Hematopoietic multipotent progenitor cell treated with erythropoietin and hydrocortisone succinate and interleukin-3 and kit ligand, for 8 days (in vitro differentiated cells): ENCODE measurements at places on chromosomes 1 and 21.
A peak's percentile ranks its signal among the peaks of the same experiment; 100 is the strongest.

- peak; percentile 66 for DNase-seq
These were observed 67.3 kb upstream of the CNTN2 start for GRCh38 chr1:204975568-204976235.

DNA sequence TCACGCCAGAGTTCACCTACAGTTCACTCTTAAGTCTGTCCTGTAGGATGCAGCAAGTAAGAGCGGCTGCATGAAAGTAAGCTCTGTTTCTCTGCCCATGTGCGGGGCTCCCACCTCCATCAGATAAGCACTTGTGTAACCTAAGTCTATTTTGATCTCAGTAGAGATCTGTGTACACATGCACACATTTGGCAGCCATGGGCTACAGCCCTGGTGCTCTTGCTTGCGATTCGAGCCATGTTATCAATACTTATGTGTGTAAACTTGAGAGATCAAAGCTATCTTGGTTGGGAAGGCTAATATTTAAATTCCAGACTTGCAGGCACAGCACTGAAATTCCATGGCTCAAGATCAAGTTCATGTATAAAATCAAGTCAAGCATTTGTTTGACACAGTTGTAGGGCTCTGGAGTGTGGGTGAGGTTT lies 244.7 kb upstream of the FGGY start:
- no peak for DNase-seq

- DNase-seq, result no peak
These were observed 7.9 kb upstream of the SH3GLB1 start for GRCh38 chr1:86696522-86696921.

GRCh38 chr1:101131239-101131843 lies 105.5 kb upstream of the S1PR1 start:
- DNase-seq, result no peak

- DNase-seq, result peak; percentile 57
These were observed 50.4 kb upstream of the RIPK4 start for GRCh38 chr21:41817228-41817627.

- DNase-seq, result no peak
These were observed 55.3 kb downstream of the ETS2 start for GRCh38 chr21:38861056-38861455.

- peak; percentile 66 for DNase-seq
These were observed 29.7 kb downstream of the SSBP3 start for GRCh38 chr1:54376430-54377039.

DNA sequence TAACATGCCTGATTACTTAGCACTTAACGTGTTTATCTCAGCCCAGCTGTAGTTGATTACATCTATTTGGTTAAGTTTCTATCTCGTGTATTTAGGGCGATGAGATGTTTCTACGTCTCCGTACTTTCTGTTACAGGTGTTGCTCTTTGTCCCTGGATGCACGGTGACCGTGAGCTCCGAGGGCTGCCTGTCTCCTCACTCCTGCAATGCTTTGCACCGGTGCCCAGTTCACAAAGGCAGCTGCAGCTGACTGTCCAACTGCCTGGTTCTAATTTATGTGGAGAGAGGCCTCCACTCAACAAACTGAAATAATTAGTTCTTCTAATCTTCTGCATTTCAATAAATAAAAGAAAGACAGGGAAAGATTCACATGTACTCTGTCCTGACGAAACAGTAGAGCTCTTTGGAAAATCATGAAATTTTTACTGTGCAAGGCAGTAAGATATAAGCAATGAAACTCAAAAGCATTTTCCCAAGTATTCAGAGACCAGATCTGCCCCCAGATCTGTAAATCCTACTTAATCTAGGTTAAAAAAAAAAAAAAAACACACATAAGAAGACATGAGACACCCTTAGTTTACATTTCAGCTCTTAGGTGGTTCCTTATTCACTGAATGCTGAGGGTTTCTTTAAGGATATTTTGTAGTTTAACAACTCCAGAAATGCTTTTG lies 108.2 kb downstream of the TGFBR3 start:
- no peak for DNase-seq

GRCh38 chr1:30061292-30062220 lies 661.8 kb downstream of the MATN1 start:
- DNase-seq, result no peak

GRCh38 chr1:1370771-1371300 lies 4.2 kb downstream of the AURKAIP1 start:
- no peak for DNase-seq

GRCh38 chr1:177044390-177044789 lies 120.1 kb downstream of the ASTN1 start:
- DNase-seq, result no peak

DNA sequence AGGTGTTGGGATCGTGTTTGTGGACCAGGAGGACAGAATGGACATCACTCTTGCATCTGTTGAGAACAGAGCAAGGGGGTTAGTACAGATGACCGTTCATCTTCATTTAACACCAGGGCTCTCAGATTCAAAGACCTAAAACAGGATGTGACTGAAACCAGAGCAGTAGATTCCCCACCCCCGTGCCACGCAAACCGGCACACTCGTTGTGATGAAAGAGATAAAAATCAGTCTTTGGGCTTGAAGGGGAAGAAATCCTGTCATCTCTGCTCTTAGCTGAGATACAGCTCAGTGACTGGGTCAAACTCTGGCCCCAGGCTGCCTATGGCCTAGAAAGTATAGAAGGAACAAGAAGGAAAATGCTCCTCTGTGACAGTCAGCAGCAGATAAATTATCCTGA lies 146.2 kb upstream of the KRTAP19-8 start:
- DNase-seq, result no peak

DNA sequence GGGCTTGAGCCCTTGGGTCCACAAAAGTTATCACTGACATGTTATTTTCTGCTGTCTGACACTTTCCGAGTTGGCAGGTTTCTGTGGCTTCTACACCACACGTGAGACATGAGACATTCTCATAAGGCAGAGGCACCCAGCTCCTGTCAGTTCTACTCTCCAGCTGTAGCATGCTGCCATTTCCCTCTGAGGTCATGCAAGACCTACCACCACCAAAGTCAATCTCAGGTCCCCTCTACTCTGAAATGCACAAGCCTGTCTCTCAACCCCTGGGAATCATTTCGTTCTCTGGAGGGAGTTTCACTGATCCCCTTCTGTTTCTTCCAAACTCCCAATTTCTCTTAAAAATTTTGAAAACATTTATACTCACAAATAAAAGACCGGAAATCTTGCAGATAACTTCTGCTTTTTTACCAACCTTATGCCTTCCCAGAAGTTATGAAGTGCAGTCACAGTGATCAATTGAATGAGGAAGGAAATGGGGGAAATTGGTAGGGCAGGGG lies 39.5 kb upstream of the CR2 start:
- no peak for DNase-seq

- DNase-seq, result no peak
These were observed 8.2 kb downstream of the DAP3 start for GRCh38 chr1:155697046-155697445.

GRCh38 chr21:35720208-35720731 lies 340.1 kb downstream of the SETD4 start:
- DNase-seq, result no peak

DNA sequence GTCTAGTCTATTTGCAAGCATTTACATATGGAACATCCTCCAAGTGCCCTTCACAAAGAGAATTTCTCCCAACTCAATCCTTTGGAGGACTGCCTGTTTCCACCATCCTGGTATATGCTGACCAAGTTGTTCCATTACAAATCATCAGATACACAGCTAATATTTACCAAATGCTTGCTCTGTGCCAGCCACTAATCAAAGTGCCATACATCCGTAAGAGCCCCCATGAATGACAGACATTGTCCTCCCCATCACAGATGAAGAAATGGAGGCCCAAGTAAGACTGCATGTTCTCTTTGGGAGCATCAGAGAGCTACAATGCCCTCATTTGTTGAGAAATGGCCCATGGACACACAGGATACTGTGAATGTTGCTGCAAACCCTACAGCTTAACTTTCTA lies 130.0 kb upstream of the BACE2 start:
- DNase-seq, result no peak

DNA sequence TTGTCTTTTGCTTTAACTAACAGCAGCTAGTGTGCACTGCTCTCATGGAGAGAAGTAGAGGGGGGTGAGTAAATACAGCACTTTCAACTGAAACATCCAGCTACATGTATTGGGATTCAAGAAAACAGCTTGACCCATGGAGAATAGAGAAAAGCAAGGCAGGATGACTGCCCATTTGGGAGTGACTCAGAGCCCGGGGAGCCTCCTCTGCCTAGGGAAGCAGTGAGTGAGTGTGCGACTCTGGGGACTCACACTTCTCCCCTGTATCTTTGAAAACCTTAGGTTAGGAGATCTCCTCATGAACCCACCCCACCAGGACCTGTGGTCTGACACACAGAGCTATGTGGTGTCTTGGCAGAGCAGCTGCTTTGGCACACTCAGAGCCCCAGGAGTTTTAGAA lies 82.0 kb upstream of the PTGFR start:
- no peak for DNase-seq

DNA sequence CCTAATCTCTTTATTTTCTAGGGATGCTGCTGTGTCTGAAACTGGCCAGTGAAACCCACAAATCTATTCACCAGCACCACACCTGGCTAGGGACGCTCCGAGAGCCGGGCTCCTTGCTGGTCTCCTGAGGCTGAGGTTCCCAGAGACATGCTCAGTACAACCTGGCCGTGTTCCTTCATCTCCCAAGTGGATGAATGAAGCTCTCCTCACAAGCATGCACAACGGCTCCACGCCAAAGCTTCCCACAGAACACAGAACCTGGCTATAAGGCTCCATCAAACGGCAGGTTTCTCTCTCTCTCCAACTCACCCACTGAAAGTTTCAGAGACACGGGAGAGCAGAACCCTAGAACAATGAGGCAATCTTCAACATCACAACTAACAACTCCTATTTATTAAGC lies 82.3 kb downstream of the TIAM1 start:
- no peak for DNase-seq

DNA sequence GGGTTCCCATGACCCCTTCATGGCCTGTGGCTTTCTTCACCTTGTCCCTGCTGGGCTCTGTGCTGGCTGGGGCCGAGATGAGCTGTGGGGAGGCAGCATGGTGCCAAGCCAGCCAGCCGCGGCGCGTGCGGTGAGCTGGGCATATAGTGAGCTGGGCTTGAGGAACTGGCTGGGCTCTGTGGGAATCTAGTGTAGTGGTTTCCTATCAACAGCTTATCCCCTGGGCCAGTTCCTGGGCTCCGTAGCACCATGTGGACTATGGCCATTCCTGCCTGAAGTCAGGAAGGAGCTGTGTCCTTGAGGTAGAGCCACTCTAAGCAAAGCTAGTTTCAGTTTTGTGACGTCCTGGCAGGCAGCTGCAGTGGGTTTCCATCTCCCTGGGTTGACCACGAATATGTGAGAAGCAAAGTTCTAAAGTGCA lies 1.8 kb downstream of the NCMAP start:
- no peak for DNase-seq

DNA sequence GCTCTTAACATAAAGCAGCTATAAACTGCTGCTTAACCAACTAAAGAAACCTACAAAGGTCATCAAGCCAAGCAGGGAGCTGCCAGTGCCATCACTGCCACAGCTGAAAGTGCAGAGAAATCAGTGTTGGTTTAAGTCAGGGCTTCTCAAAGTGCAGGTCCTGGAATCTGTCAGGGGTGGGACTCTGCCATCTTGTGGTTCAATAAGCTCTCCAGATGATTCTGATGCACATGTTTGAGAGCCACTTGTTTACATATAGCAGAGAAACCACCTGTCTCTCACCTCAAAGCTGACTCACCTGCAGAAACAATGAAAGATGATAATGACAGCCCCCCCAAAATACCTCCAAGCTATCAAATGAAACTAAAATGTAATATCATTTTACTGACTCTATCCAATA lies 49.3 kb downstream of the SH3GLB1 start:
- DNase-seq, result peak; percentile 17

DNA sequence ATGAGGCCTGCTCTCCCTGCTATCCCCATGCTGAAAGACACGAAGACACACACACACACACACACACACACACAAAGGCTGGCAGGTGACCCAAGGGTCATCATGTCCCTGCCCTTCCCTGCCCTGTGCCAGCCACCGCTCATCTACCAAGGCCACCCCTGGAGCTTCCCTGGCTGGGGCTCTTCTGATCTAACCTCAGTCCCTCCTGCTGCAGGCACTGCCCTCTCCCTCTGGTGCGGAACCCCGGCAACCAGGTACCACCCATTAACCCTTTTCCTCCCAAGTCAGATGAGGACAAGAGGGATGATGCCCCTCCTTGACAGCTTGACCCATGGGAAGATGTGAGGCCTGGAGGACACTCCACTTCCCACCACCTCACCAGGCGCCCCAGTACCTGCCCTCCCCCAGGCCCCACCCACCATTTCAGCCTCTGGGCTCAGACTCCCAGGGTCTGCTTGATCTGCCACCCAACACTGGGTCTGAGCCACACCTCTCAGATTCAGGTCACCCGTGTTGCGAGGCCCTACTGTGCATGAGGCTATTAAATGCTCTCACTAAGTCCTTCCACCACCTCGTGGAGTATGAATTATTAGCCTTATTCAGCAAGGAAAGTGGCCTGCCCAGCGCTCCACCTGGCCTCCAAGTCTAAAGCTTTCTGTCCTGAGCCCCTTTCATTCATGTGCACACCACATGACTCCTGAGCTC lies 2.5 kb downstream of the SDC3 start:
- DNase-seq, result no peak

DNA sequence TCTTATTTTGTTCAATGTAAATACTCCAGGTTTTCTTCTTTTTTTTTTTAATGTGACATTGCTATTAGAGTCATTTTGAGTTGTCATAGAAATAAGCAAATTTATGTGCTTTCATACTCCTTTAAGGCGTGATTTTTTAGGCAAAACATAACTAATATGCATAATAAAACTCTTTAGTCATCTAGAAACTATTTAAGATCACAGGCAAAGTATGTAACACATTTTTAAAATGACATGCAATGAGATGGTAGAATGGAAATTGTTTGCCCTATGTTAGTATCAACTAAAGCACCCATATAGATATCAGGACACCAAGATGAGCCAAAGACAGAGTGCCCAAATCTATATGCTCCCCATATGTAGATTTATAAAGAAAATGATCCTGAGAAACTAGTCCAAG lies 41.5 kb upstream of the SGIP1 start:
- DNase-seq, result no peak
